ENCODE measurements at places on chromosomes 16 and 17.

DNA sequence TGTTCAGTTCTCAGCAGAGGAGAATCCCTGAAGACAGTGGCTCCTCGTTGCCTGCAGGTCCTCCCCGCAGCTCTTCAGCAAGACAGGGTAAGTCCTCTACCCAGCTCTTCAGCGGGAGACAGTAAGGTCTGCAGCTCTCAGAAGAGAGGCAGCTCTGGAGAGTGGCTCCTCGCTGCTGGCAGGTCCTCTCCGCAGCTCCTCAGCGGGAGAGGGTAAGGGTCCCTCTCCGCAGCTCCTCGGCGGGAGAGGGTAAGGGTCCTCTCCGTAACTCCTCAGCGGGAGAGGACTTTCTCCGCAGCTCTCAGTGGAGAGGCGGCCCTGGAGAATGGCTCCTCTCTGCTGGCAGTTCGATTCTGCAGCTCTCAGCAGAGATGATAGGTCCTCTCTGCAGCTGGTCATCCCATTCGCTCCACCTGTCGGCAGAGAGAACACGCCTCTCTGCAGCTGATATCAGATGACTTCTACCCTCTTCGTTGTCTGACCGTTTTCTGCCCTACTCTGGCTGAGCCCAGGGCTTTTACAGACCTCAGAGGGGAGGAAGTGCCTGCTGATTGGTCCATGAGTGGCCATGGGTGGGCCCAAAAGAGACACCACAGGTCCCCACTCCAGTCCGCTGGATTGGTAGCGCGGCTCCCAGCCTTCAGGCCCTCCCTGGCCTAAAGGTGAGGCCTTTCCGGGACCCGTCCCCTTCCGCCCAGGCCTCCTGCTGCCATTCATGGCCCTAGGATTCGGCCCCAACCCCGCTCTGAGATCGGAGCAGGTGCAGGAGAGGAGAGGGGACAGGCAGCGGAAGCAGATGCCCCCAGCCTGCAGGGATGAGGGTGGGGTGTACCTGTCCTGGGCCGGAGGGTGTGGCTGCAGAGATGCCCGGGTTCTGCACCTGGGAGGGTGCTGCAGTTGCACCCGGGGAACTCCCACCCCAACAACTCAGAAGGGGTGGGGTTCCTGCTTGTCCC lies 11.9 kb upstream of the SHCBP1 start:
- no peak for DNase-seq

DNA sequence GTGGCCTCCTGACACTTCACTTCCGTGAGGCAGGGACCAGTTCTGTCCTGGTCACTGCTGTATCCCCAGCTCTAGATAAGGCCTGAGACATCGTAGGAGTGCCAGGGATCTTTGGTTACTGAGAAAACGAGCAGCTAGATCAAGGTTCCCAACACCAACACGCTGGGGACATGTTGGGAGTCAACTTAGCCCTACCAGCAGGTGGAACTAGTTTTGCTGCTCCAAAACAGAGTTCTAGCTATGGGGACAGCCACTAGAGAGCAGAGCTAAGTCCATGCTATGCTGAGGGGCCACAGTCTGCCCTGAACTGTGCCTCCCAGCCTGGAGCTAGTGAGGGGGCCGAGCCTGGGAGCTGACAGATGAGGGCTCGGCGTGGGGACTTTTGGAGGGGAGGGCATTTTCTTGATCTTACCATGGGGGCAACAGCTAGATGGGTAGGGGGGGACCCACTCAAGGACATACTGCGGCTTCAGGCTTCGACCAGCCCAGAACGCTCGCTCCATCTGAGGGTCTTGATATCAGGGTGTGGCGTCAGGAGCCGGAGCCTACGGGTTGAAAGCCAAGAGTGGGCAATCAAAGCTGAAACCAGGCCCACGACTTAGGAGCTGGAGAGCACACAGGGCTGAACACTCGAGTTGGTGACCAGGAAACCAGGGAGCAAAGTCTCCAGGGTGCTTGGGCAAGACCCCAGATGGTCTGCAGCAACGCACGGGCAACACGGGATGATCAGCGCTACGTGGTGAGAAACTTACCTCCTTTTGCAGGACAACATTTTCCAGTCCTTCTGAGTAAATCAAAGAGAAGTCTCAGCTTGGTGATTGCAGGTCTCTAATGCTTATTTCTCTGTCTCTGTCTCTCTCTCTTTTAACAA lies 13.4 kb downstream of the SNX20 start:
- DNase-seq: no peak

DNA sequence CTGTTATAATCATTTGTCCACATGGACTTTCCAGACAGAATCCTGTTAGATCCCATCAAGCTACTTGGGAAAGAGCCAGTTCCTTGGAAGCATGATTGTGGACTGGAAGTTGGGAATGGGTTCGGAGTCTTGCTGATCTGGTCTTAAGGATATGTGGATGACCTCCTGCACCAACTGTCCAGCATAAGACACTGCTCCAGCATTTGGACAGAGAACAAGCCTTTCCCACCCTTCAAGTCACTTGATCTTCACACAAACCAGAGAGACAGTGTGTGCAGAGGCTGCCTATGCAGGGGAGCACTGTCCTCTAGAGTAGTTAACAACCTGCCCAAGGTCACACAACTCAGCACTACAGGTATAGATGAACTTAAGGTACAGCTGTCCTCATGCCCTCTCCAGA lies 5.8 kb upstream of the MT1B start:
- no peak for DNase-seq

DNA sequence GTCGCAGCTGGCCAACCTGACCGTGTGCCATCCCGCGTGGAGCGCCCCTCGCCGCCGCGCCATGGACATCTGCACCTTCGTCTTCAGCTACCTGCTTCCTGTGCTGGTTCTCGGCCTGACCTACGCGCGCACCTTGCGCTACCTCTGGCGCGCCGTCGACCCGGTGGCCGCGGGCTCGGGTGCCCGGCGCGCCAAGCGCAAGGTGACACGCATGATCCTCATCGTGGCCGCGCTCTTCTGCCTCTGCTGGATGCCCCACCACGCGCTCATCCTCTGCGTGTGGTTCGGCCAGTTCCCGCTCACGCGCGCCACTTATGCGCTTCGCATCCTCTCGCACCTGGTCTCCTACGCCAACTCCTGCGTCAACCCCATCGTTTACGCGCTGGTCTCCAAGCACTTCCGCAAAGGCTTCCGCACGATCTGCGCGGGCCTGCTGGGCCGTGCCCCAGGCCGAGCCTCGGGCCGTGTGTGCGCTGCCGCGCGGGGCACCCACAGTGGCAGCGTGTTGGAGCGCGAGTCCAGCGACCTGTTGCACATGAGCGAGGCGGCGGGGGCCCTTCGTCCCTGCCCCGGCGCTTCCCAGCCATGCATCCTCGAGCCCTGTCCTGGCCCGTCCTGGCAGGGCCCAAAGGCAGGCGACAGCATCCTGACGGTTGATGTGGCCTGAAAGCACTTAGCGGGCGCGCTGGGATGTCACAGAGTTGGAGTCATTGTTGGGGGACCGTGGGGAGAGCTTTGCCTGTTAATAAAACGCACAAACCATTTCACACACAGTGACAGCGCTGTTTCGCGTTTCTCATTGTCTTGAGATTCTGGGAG lies 2.0 kb upstream of the ZACN start:
- no peak for DNase-seq

- no peak for DNase-seq
Observed at GRCh38 chr16:56774016-56774680, 44.2 kb downstream of the NUP93 start.

DNA sequence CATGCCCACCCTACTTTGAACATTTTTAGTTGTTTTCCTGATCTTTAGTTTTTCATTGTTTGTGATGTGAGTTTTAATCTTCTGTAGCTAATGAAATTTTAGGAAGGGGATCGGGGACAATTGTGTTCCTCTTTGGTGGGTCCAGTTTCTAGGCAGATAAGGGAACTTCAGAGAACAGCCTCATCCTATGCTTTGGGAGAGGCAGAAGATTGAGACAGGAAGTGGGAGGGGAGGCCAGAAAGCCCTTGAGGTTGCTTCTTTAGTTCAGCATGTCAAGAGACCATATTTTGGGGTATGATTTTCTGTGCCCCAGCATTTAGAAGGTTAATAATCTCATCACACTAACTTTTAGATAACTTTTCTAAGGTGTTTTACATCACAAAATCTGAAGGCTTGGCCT lies 191.0 kb downstream of the TANC2 start:
- DNase-seq: no peak

DNA sequence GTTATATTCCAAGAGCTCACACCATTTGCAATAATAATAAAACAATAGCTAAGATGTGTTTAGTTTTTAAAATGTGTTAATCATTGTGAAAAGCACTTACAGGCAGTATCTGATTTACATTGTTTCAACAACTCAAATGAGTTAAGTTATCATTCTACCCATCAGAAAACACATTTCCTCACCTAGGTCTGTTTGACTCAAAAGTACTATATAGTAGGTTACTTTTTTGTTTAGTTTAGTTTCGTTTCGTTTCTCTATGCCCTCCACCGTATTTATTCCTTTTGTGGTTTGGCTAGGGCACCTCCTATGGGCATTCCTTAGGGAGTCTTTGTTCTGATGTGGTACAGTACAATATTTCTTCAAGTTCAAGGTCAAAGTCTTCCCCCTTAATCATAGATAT lies 201.6 kb downstream of the PRKCB start:
- DNase-seq: no peak

- DNase-seq: no peak
Observed at GRCh38 chr17:75565066-75565465, 22.5 kb upstream of the MYO15B start.

GRCh38 chr16:27491894-27492587 lies 57.7 kb downstream of the GTF3C1 start:
- peak; percentile 5 for DNase-seq

DNA sequence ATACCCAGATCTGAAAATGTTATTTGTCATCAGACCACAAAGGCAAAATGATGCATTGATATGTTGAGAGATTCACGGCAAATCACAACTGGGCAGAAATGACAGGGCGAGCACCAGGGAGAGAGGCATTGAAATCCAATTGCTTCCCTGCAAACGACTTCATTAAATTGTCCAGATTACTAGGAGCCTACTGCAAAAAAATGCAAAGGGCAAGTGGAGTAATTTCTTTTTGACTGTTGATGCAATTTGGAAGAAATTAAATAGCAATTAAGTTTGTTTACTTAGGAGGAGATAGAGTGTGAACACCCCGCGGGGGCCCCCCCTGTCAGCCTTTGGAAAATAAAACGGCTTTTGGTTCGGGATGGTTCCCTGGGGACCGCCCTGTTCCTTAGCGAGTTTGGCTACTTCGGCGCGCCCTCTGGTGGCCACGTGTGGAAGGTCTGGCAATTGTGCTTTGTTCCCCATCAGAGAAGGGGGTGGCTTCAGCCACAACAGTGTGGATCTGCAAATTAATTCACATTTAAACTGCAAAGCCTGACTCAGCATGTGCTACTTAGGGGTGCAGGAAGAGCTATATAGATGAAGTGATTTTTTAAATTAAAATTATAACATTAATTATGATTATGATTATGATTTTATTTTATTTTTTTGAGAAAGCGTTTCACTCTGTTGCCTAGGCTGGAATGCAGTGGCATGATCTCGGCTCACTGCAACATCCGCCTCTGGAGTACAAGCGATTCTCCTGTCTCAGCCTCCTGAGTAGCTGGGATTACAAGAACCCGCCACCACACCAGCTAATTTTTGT lies 14.5 kb upstream of the TMC7 start:
- peak; percentile 70 for DNase-seq

DNA sequence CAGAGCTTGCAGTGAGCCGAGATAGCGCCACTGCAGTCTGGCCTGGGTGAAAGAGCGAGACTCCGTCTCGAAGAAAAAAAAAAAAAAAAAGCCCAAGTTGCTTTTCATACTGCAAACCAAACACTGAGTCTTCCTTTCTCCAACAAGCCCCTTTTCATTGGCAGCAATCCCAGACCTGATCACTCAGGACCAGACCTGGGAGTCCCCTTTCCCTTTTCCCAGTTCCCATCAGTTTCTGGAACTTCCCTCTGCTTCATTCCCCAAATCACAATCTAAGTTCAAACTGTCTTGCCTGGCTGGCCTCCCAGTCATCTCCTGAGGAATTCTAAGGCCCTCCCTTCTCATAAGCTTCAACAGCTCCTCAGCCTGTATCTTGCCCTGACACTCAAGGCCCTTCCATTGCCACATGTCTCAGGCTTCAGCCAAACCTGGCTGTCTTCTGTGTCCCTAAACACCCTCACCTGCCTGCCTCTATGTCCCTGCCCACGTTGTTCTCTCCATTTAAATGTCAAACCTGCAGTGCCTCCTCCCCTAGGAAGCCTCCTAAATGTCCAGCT lies 11.8 kb upstream of the PHF12 start:
- no peak for DNase-seq

GRCh38 chr17:47757386-47757785 lies 24.4 kb downstream of the TBX21 start:
- no peak for DNase-seq

DNA sequence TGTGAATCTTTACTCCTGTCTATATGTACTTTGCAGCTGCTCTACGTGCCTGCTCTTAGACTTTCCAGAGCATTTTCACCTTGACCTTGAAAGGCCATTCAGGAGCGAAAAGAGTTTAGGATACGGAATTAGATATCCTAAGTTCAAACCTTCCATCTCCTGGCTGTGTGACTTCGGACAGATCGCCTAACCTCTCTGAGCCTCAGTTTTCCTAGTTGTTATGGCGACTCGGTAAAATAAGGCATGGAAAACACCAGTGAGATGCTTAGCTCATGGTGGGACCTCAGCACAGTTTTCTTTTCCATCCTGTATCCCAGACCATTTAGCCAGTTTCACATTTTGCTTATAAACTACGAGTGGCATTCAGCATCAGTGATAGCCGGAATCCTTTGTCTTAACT lies 233.7 kb downstream of the RBFOX1 start:
- no peak for DNase-seq

- DNase-seq: no peak
Observed at GRCh38 chr17:16442594-16443510, 27.5 kb downstream of the TRPV2 start.

DNA sequence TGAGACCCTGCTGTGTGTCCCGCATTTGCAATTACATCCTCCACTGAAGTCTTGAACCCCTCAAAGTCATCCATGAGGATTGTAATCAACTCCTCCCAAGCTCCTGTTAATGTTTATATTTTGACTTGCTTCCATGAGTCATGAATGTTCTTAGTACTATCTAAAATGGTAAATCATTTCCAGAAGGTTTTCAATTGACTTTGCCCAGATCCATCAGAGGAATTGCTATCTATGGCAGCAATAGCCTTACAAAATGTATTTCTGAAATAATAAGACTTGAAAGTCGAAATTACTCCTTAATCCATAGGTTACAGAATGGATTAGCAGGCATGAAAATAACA lies 2.5 kb upstream of the C16orf87 start:
- DNase-seq: no peak

Measured in effector memory CD8-positive, alpha-beta T cell (primary cell).